ENCODE measurements at places on chromosomes 5 and 9. TPM values are rescaled to one million over a fixed set of nuclear protein-coding genes. Genes with fewer than 3 reads are reported as not detected.

PAIP2 gene
- total RNA-seq = 121 TPM

PCDHAC2 gene
- 5.4 TPM for total RNA-seq

DNA sequence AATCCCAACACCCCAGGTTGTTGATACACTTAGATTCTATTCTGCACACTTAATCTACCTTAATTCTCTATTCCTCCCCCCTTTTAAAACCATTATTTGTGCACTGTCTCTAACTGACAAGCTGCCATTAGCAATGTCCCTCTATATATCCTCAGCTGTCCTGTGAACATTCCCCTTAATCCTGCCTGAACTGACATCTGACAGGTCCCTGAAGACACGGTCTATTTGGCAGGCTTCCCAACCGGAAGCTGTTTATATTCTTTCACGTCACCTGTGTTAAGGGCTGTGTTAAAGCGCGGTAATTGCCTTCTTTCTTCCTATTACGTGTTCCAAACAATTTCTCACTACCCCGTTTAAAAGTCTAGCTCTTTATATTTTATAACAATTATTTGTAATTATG is 277.3 kb downstream of the CDH9 start:
- no peak for DNase-seq
- H3K4me1 ChIP-seq = no peaks in the 10 kb centered on the region
- H3K27ac ChIP-seq = no peak overlapping the region
- no peaks in the 10 kb centered on the region for H3K36me3 ChIP-seq

DNA sequence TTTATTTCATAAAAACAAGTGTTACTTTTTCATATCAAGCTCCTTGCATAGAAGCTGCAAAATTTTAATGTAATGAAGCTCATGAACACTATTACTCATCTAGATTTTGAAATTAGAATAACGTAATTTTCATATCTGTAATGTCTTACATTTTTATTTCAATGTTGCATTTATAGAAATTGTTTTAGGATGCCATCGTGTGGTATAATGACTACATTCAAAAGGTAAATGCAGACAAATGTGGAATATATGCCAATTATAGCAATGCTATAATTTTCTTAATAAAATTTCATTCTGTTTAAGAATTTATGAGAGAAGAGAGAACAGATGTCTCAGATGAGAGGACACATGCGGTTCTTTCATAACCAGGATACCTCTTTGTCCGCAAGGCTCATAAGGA is 230.2 kb downstream of the TMEM232 start:
- DNase-seq = no peak
- H3K27ac ChIP-seq = no peak overlapping the region
- no peaks in the 10 kb centered on the region for H3K36me3 ChIP-seq
- no peaks in the 10 kb centered on the region for H3K4me1 ChIP-seq

DNA sequence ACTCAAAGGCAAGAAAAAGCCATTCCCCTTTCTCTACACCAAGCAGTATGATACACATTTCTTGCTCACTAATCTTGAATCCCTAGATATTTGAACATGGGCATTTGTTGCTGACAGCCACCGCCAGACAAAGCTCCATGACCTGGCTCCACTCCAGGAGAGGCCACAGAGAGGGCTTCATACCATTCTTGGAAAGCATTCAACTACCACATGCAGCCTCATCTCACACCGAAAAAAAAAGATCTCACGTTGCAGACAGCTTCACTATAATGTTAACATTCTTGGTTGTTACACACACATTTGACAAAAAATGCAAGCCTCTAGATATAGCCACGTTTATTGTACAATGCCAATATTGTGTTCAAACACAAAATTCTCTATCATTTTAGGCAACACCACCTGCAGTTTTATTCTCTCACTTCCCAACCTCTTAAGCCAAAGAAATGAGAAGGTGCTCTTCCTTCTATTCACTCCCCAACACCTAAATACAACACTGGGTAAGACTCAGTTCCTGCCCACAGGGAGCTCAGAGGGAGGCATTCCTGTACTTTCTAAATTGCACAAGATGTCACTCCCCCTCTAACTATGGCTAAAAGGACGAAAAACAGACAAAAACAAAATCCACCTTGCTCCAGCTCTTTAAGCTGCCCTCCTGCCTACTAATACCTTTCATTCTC is 222.4 kb downstream of the TSSK1B start:
- peaks cover 16% of the 10 kb centered on the region for H3K4me1 ChIP-seq
- no peaks in the 10 kb centered on the region for H3K36me3 ChIP-seq
- no peak overlapping the region for H3K27ac ChIP-seq
- H3K4me3 ChIP-seq = no peak overlapping the region
- H3K27me3 ChIP-seq = no peaks in the 10 kb centered on the region

- DNase-seq = no peak
- no peaks in the 10 kb centered on the region for H3K4me1 ChIP-seq
- H3K4me3 ChIP-seq = no peak overlapping the region
Measured at GRCh38 chr5:147176422-147176821, 58.4 kb upstream of the STK32A start.

DNA sequence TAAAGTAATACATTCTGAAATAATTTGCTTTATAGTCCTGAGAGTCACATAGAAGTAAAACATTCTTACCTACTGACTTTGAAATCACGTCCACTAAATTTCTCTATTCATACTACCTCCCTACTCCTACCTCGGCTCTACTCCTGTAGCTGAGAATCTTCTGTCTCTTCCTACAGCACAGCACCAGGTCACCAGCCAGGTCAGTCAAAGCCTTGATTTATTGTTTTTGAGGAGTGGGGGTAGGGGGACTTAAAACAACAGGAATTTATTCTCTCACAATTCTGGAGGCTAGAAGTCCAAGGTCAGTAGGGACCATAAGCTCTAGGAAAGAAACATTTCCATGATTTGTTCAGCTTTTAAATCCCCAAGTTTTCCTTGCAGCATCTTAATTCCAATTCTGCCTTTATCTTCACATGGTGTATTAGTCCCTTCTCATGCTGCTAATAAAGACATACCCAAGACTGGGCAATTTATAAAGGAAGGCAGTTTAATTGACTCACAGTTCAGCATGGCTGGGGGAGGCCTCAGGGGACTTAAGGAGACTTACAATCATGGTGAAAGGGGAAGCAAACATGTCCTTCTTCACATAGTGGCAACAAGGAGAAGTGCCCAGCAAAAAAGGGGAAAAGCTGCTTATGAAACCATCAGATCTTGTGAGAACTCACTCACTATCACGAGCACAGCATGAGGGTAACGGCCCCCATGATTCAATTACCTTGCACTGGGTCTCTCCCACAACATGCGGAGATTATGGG is 49.6 kb upstream of the CCNG1 start:
- DNase-seq = no peak
- no peak overlapping the region for H3K27ac ChIP-seq
- H3K36me3 ChIP-seq = peaks cover 4% of the 10 kb centered on the region
- no peak overlapping the region for H3K4me3 ChIP-seq
- no peaks in the 10 kb centered on the region for H3K4me1 ChIP-seq

DNA sequence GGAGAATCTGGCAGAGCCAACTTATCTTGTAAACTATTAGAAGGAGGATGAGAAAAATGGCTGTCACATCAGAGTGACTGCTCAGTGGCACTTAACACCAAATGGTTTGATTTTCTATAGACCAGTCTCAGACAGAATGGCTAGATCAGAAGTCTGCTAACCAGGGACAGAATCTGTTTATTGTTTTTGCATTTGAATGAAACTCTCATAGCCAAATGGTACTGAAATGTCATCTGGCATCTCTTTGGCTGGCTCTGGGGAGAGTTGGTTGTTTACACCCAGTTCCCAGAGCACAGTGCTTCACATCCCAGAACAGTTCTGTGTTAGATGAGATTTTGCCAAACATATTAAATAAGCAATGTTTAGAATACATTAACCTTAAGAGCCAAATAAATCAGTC is 106.6 kb upstream of the HMHB1 start:
- no peaks in the 10 kb centered on the region for H3K27me3 ChIP-seq
- no peaks in the 10 kb centered on the region for H3K4me1 ChIP-seq

- H3K4me1 ChIP-seq = peaks cover 6% of the 10 kb centered on the region
- no peak overlapping the region for H3K27ac ChIP-seq
- no peaks in the 10 kb centered on the region for H3K36me3 ChIP-seq
- H3K27me3 ChIP-seq = no peaks in the 10 kb centered on the region
- no peak overlapping the region for H3K4me3 ChIP-seq
Measured at GRCh38 chr9:110880189-110880588, 158.1 kb downstream of the LPAR1 start.

GFPT2 gene
- total RNA-seq = 89.8 TPM

FCN2 gene
- not detected for total RNA-seq

PLPP7 gene
- total RNA-seq = 2.4 TPM

- no peak for DNase-seq
- H3K4me1 ChIP-seq = no peaks in the 10 kb centered on the region
- no peaks in the 10 kb centered on the region for H3K27me3 ChIP-seq
- peaks cover 6% of the 10 kb centered on the region for H3K36me3 ChIP-seq
Measured at GRCh38 chr9:7802666-7803065, 3.1 kb upstream of the DMAC1 start.

MLANA gene
- total RNA-seq = not detected

- no peak overlapping the region for H3K4me3 ChIP-seq
Measured at GRCh38 chr5:78005021-78005785, 229.1 kb upstream of the TBCA start.

GRCh38 chr9:74083681-74084433 is 413.3 kb upstream of the RORB start:
- peak overlapping the region; percentile 41 for H3K27ac ChIP-seq
- DNase-seq = no peak
- H3K4me3 ChIP-seq = peak overlapping the region; percentile 58
- peaks cover 44% of the 10 kb centered on the region for H3K36me3 ChIP-seq
- no peaks in the 10 kb centered on the region for H3K27me3 ChIP-seq
- H3K4me1 ChIP-seq = peaks cover 4% of the 10 kb centered on the region

DNA sequence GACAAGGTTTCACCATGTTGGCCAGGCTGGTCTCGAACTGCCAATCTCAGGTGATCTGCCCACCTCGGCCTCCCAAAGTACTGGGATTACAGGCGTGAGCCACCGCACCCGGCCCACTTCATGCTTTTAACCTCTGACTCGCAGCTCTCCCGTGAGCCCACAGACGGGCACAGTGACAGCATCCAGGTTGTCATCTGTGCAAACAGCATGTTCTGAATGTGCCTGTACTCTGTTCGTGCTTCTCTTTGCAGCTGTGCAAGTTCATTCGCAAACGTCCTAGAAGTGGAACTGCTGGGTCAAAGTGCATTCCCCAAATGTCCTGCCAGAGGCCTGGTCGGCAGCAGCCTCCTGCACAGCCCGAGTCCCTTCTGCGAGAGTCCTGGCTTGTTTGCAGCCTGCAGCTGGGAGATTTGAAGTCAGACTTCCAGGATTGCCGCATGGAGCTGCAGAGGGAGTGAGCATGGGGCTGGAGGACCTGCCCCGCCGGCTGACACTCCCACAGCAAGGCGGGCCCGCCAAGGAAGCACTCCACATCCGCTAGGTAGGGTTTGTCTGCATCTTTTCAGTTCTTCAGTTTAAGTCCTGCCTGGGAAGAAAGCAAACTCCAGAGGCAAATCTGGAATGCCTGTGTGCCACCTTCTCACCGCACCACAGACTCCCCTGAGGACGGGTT is 3.4 kb downstream of the BRD3OS start:
- H3K4me3 ChIP-seq = no peak overlapping the region
- no peaks in the 10 kb centered on the region for H3K4me1 ChIP-seq
- peaks cover 4% of the 10 kb centered on the region for H3K36me3 ChIP-seq
- DNase-seq = no peak
- no peaks in the 10 kb centered on the region for H3K27me3 ChIP-seq

DNA sequence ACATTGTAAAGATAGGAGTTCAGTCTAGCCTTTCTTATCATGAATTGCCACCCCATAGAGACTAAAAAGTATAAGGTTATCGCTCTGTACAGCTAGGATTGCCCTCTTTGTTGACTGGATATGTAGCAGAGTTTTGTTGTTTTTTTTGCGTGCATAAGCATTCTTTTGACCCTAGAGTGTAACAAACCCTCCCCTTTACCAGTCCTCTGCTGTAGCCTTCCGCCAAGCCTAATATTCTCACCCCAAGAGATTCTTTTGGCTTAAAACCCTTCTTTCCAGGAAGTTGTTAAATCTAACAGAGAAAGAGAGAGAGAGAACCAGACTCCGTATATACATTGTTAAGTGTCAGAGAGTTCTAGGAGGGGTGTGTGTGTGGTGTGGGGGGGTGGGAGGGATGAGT is 113.9 kb downstream of the FGF1 start:
- no peak for DNase-seq
- H3K27me3 ChIP-seq = no peaks in the 10 kb centered on the region
- no peak overlapping the region for H3K27ac ChIP-seq
- H3K36me3 ChIP-seq = no peaks in the 10 kb centered on the region
- no peak overlapping the region for H3K4me3 ChIP-seq
- H3K4me1 ChIP-seq = no peaks in the 10 kb centered on the region

IFNE gene
- not detected for total RNA-seq

GRCh38 chr9:129406278-129407225 is 214.3 kb downstream of the C9orf50 start:
- H3K27ac ChIP-seq = no peak overlapping the region
- H3K36me3 ChIP-seq = peaks cover 9% of the 10 kb centered on the region
- no peaks in the 10 kb centered on the region for H3K27me3 ChIP-seq
- no peaks in the 10 kb centered on the region for H3K4me1 ChIP-seq
- DNase-seq = no peak

CNTNAP3B gene
- 4.7 TPM for total RNA-seq

SMIM3 gene
- total RNA-seq = 42.0 TPM

GRCh38 chr5:139985290-139985689 is 57.8 kb downstream of the NRG2 start:
- no peaks in the 10 kb centered on the region for H3K4me1 ChIP-seq
- no peaks in the 10 kb centered on the region for H3K27me3 ChIP-seq
- no peaks in the 10 kb centered on the region for H3K36me3 ChIP-seq

DNA sequence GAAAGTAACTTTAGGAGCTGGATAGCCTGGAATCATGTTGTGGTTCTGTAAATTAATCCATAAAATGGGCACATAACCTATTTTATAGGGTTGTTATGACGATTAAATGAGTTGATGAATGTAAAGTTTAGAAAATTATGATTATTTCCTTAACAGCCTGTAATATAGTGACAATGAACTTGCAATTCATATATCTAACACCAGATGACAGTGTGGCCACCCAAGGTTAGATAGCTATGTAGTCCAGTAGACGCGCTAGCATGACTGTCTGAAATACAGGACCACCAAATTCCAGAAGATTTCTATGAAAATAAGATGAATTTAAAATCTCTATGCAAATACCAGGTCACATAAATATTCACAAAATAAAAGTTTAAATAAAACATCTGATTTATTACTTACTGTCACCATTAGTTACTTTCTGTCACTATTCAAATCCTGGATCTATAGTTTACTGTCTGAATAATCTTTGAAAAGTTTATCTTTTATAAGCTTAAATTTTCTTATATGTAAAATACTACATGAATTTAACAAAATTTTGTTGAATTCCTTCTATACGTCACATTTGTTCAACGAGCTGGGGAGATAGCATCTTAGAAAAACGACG is 26.1 kb upstream of the MACIR start:
- no peak for DNase-seq
- H3K36me3 ChIP-seq = no peaks in the 10 kb centered on the region
- H3K27ac ChIP-seq = no peak overlapping the region
- no peaks in the 10 kb centered on the region for H3K27me3 ChIP-seq
- no peak overlapping the region for H3K4me3 ChIP-seq

- no peaks in the 10 kb centered on the region for H3K36me3 ChIP-seq
- peak overlapping the region; percentile 22 for H3K4me3 ChIP-seq
- no peak overlapping the region for H3K27ac ChIP-seq
- peaks cover 17% of the 10 kb centered on the region for H3K27me3 ChIP-seq
- DNase-seq = no peak
- peaks cover 13% of the 10 kb centered on the region for H3K4me1 ChIP-seq
Measured at GRCh38 chr5:32504989-32505596, 60.6 kb upstream of the ZFR start.
